ENCODE measurements at places on chromosomes 13 and 19.

DNA sequence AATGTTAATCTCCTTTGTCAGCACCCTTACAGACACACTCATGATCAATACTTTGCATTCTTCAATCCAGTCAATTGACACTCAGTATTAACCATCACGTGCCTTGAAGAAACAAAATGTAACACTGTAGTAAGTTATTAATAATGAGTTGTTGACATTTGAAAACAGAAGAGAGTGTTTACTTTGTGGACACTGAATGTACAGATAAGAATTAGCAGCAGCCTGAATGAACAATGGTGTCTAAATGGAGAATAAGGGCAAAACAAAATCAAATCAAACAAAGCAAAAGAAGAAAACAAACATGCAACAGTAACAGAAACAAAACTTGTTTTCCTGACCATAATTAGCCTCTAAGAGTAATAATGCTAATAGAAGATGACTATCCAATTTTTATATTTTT is 1191.1 kb upstream of the MIR17HG start:
- no peak for DNase-seq

- no peak for DNase-seq
Measured at GRCh38 chr19:18594824-18595373, 6.3 kb downstream of the REX1BD start.

DNA sequence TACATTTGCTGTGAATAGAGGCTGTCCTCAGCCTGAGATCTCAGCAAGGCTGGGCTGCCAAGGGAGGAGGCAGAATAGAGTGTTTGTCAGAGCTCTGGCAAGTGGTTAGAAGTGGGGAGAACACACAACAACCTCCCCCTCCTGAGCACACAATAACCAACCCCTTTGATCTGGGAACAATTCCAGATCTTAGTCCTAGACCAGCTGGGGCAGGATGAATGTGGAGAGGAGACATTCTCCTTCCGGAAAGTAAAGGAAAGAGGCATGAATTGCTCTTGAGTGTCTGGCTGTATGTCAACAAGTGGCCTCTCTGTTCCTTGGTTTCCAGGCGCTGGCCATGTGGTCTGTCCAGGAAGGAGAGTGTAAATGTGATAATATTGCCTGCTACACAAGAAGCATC is 114.9 kb upstream of the TMTC4 start:
- DNase-seq, result no peak

- DNase-seq, result no peak
Measured at GRCh38 chr19:12665281-12665573, 1.3 kb downstream of the MAN2B1 start.

GRCh38 chr19:18846862-18847548 is 15.2 kb downstream of the UPF1 start:
- DNase-seq, result peak; percentile 32

GRCh38 chr13:59445812-59446211 is 717.9 kb downstream of the DIAPH3 start:
- no peak for DNase-seq

- no peak for DNase-seq
Measured at GRCh38 chr19:2721570-2722540, 683 bp upstream of the DIRAS1 start.

- DNase-seq, result no peak
Measured at GRCh38 chr19:5889288-5889971, 14.2 kb downstream of the NDUFA11 start.

DNA sequence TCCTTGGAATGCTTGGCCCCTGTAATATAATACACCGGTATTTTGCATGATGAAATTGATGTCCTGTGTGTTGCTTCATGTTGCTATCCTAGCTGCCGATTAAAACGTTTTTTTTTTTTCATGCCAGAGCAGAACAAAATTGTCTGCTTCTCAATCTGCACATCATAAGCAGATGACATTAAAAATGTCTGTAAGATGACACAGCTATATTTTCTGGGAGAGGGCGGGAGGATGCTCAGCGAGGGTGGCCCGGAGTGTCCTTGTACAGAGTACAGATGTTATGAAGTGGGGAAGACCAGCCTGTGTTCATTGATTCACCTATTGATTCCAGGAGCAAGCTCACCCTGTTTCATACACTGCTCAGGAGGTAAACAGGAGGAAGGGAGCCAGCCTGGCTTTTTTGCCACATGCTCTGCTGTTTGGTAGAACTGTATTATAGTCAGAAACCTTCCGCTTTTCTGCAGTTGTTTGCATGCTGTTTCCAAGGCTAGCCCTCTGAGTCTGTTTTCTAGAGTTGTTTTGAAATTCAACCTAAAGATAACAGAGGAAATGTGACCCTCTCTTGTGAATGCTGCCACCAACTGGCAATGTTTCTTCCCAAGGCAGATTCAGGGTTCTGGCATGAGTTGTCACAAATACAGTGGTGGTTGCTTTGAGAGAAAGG is 4.7 kb upstream of the IRS2 start:
- no peak for DNase-seq

DNA sequence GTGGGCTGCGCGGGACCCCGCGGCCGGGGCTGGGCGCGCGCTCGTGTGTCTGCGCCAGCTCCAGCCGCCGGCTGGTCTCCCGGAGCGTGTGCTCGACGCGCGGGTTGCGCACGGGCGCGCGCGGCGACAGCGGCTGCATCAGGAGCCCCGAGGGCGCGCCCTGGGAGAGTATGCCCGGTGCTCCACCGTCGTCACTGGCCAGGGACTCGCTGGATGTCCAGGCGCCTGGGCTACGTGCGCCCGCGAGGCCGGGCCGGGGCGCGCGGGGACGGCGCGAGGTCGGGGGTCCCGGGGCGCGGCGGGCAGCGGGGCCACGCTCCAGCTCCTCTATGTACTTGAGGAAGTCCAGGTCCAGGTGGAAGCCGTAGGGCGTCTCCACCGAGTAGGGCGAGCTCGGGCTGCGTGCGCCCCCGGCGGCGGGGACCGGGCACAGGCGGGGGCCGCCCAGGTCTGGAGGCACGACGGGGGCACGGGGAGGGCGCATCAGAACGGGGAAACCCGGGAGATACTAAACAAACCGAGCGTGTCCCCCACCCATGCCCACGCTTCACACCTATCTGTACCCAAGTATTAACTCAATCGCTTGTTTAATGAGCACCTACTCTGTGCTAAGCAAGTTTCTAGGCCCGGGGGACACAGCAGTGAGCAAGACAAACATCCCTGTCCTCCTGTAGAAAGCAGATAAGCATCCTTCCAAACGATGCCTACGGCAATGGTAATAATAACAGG is 7.6 kb downstream of the KANK3 start:
- no peak for DNase-seq

GRCh38 chr13:29969286-29969685 is 118.9 kb upstream of the UBL3 start:
- DNase-seq, result no peak

Measured in activated CD8-positive, alpha-beta memory T cell treated with anti-CD3 and anti-CD28 coated beads for 4 hours (primary cell).